ENCODE measurements at places on chromosomes 6 and 20. TPM values are rescaled to one million over a fixed set of nuclear protein-coding genes. Genes with fewer than 3 reads are reported as not detected.

MYLK2 gene
- not detected for total RNA-seq

PRICKLE4 gene
- total RNA-seq = 29.3 TPM

R3HDML gene
- not detected for total RNA-seq

GPR6 gene
- not detected for total RNA-seq

ADGRF1 gene
- not detected for total RNA-seq

TMEM170B gene
- 8.0 TPM for total RNA-seq

TCP11 gene
- 0.96 TPM for total RNA-seq

DNA sequence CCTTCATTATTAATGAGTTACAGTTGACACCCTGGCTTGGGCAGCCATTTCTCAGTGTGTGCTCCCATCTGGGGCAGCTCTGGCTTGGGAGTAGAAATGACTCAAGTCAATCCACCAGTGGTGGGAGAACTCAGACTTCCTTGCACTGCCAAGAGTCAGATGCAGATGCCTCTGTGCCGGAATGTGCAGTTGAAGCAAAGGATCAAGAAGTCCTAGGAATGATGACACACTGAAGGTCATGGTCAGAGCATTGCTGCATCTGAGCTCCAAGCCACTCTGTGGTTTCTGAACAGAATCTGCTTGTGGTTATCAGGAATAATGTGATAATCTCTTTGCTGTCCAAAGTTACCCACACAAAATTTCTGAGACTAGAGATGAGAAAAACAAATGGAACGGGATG lies 19.5 kb upstream of the PAX1 start:
- no peaks in the 10 kb centered on the region for H3K36me3 ChIP-seq
- H3K4me3 ChIP-seq = no peak overlapping the region
- H3K4me1 ChIP-seq = no peaks in the 10 kb centered on the region
- DNase-seq = no peak
- no peak overlapping the region for H3K27ac ChIP-seq
- H3K27me3 ChIP-seq = peaks cover 3% of the 10 kb centered on the region

DNA sequence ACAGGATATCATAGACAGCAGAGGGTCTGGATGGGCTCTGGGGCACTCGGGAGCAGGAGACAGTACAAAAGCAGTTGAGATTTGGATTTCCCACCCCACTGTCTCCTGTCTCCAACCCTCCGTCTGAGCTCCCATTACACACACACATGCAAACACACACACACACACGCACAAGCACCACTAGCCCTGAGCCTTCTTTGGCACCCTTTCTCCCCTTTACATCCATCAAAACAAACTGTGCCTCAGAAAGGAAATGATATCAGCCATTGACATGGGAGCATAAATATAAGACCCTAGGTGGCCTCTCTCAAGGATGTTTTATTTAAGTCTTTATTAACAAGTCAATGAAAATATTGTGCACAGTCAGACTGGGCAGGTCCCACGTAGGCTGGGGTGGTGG lies 17.5 kb downstream of the TTBK1 start:
- no peak overlapping the region for H3K4me3 ChIP-seq
- no peak overlapping the region for H3K27ac ChIP-seq
- H3K36me3 ChIP-seq = no peaks in the 10 kb centered on the region
- DNase-seq = no peak
- H3K4me1 ChIP-seq = no peaks in the 10 kb centered on the region

- no peak for DNase-seq
- no peak overlapping the region for H3K4me3 ChIP-seq
- no peaks in the 10 kb centered on the region for H3K36me3 ChIP-seq
- H3K4me1 ChIP-seq = peaks cover 18% of the 10 kb centered on the region
- no peak overlapping the region for H3K27ac ChIP-seq
- H3K27me3 ChIP-seq = no peaks in the 10 kb centered on the region
These were observed 1.1 kb downstream of the FANCE start for GRCh38 chr6:35453236-35453635.

DNA sequence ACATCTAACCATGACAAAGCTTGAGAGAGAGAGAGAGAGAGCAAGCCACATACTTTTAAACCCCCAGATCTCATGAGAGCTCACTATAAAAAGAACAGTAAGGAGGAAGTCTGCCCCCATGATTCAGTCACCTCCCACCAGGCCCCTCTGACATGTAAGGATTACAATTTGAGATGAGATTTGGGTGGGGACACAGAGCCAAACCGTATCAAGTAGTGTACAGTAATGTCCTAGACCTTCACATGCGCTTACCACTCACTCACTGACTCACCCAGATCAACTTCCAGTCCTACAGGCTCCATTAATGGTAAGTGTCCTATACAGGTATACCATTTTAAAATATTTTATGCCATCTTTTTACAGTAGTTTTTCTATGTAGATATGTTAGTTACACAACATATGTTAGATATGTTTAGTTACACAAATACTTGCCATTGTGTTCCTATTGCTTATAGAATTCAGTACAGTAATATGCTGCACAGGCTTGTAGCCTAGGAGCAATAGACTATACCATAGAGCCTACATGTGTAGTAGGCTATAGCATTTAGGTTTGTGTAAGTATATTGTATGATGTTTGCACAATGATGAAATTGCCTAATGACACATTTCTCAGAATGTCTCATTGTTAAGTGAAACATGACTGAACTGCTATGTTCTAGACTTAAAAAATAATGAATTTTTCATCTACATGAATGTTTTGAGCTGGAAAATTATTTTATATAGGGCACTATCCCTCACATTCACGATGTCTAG lies 11.7 kb downstream of the TSPYL1 start:
- no peaks in the 10 kb centered on the region for H3K27me3 ChIP-seq
- H3K4me3 ChIP-seq = no peak overlapping the region
- H3K4me1 ChIP-seq = no peaks in the 10 kb centered on the region
- DNase-seq = no peak

GRCh38 chr6:170506446-170506845 lies 46.7 kb downstream of the PSMB1 start:
- H3K36me3 ChIP-seq = no peaks in the 10 kb centered on the region
- H3K27ac ChIP-seq = no peak overlapping the region
- H3K4me1 ChIP-seq = no peaks in the 10 kb centered on the region

- H3K4me1 ChIP-seq = peaks cover 10% of the 10 kb centered on the region
- no peaks in the 10 kb centered on the region for H3K36me3 ChIP-seq
- DNase-seq = no peak
- H3K27ac ChIP-seq = peak overlapping the region; percentile 69
- no peak overlapping the region for H3K4me3 ChIP-seq
- peaks cover 21% of the 10 kb centered on the region for H3K27me3 ChIP-seq
These were observed 1.6 kb downstream of the REM1 start for GRCh38 chr20:31476643-31477215.

GRCh38 chr6:55998576-55998975 lies 123.2 kb upstream of the BMP5 start:
- H3K27me3 ChIP-seq = no peaks in the 10 kb centered on the region
- H3K27ac ChIP-seq = no peak overlapping the region
- no peaks in the 10 kb centered on the region for H3K36me3 ChIP-seq
- no peak for DNase-seq

- H3K4me3 ChIP-seq = no peak overlapping the region
- no peaks in the 10 kb centered on the region for H3K36me3 ChIP-seq
- no peak overlapping the region for H3K27ac ChIP-seq
- no peaks in the 10 kb centered on the region for H3K27me3 ChIP-seq
- no peak for DNase-seq
These were observed 9.1 kb downstream of the BPIFB2 start for GRCh38 chr20:33016581-33017109.

DNA sequence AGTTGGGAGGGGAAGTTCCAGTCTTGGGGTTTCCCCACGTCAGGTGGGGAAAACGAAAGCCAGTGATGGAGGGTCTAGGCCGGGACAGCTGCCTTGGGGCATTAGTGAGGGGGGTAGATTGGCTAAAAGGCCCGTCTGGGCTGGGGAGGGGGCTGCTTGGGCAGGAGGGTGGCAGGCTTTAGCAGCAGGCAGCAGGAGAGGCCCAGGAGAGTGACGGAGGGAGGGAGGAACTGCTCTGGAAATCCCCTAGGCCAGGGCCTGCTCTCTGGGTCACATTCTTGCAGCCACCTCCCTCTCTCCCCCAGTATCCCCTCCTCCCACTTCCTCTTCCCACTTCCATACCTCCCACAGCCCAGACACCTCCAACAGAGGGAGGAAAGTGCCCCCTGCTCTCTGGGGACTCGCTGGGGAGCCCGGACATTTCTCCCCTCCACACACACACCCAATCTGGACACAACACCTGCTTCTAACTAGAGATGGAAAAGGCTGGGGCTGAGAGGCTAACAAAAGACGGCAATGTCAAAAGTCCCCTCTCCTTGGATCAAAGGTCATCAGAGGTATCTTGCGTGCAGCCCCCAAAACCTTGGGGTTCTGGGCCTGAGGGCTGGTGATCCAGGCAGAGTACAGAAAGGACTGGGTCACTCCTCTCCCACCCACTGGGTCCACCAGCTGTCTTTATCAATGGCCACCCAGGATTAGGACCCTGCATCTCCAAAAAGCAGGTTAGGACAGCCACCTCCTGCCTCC lies 1.8 kb downstream of the NFKBIE start:
- peak overlapping the region; percentile 81 for H3K4me3 ChIP-seq
- H3K36me3 ChIP-seq = no peaks in the 10 kb centered on the region
- peak overlapping the region; percentile 46 for H3K27ac ChIP-seq
- peak; percentile 33 for DNase-seq
- peaks cover 5% of the 10 kb centered on the region for H3K27me3 ChIP-seq

DNA sequence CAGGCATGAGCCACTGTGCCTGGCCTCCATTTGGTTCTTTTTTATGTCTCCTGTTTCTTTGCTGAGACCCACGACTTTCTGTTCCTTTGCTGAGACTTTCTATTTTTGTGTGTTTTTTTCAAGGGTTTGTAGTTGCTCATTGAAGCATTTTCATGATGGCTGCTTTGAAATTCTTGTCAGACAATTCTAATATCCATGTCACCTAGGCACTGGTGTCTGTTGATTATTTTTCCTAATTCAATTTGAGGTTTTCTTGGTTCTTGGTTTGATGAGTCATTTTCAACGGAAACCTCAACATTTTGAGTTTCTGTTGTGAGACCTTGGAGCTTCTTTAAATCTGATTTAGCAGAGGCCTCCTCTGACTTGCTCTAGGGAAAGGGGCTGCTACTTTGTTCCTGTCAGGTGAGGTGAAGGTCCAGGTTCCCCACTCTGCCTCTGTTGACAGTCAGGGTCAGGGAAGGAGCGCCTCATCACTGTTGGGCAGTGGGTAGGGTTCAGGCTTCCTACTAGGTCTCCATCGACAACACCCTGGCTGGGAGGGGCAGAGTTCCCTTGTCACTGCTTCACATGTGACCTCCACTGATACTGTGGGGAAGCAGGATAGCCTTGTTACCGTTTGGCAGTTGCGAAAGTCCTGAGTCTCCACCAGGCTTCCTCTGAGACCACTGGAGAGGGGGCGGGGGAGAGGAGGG lies 67.2 kb upstream of the RNF24 start:
- no peak overlapping the region for H3K4me3 ChIP-seq
- H3K27me3 ChIP-seq = no peaks in the 10 kb centered on the region
- peak overlapping the region; percentile 58 for H3K27ac ChIP-seq
- DNase-seq = peak; percentile 32
- no peaks in the 10 kb centered on the region for H3K4me1 ChIP-seq

GRCh38 chr20:48844996-48845395 lies 17.2 kb upstream of the PREX1 start:
- H3K27ac ChIP-seq = no peak overlapping the region
- no peaks in the 10 kb centered on the region for H3K27me3 ChIP-seq
- no peaks in the 10 kb centered on the region for H3K36me3 ChIP-seq
- H3K4me3 ChIP-seq = no peak overlapping the region
- no peaks in the 10 kb centered on the region for H3K4me1 ChIP-seq

DNA sequence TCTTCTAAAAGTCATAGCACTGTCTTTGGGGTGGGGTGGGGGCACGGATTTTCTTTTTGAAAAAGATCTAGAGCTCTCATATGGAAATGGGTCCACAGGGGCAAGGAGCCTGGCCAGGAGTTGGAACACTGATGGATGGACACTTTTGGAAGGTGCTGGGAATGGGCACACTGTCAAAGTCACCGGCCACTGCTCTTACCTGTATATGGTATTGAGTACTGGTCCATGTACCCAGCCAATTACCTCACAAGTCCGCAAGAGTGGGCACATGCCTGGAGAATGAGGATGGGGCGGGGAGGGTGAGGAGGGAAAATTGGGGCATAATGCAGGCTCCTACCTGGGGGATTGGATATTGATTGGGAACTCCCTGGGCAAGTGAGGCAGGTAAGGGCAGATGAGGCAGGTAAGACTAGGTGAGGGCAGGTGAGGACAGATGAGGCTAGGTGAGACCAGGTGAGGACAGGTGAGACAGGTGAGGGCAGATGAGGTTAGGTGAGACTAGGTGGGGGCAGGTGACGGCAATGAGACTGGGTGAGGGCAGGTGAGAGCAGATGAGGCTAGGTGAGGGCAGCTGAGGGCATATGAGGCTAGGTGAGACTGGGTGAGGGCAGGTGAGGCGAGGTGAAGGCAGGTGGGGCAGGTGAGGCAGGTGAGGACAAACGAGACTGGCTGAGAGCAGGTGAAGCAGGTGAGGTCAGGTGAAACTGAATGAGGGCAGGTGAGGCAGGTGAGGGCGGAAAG lies 167.9 kb downstream of the NRN1 start:
- no peaks in the 10 kb centered on the region for H3K4me1 ChIP-seq
- DNase-seq = no peak
- H3K4me3 ChIP-seq = no peak overlapping the region

DNA sequence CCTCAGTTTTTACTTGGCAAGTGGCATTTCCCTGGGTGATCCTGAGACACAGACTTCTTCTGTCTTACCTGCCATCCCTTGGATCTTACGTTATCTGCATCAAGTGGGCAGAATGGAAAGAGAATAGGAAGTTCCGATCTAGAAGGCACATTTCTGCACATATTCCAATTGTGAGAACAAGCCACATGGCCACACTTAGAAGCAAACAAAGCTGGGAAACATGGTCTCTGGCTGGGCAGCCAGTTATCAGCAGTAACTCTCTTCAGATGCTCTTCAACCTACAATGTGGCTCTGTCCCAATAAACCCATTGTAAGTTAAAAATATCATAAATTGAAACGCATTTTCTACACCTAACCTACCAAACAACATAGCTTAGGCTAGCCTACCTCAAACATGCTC lies 67.3 kb upstream of the CCN6 start:
- H3K27me3 ChIP-seq = no peaks in the 10 kb centered on the region
- no peak for DNase-seq
- no peaks in the 10 kb centered on the region for H3K4me1 ChIP-seq
- no peaks in the 10 kb centered on the region for H3K36me3 ChIP-seq
- no peak overlapping the region for H3K4me3 ChIP-seq

GRCh38 chr6:33914645-33915044 lies 110.8 kb upstream of the MLN start:
- no peaks in the 10 kb centered on the region for H3K27me3 ChIP-seq
- no peak overlapping the region for H3K27ac ChIP-seq
- no peaks in the 10 kb centered on the region for H3K36me3 ChIP-seq

DNA sequence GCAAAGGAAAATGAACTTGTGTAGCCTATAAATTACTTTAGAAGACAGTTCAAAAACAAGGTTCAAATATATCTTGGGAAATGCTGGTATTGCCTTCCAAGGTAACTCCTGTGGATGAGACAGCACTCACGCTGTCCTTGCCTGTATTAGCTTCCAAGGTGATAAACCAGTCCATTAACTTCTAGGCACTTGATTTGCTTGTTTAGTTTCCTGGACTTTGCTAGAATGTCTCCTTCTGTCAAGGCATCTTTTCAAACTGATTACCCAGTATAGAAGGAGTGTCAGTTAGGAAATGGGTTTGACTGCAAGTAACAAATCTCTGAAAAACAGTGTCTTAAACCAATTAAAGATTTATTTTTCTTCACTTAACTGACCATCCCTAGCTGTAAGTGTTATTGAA lies 103.4 kb upstream of the SLC22A23 start:
- DNase-seq = no peak
- no peaks in the 10 kb centered on the region for H3K27me3 ChIP-seq
- H3K27ac ChIP-seq = no peak overlapping the region
- H3K4me3 ChIP-seq = no peak overlapping the region

GRCh38 chr20:15642676-15643075 lies 930.6 kb downstream of the KIF16B start:
- H3K36me3 ChIP-seq = no peaks in the 10 kb centered on the region
- H3K4me1 ChIP-seq = peaks cover 6% of the 10 kb centered on the region
- H3K4me3 ChIP-seq = no peak overlapping the region
- H3K27ac ChIP-seq = no peak overlapping the region

Measured in transverse colon (tissue), 4 donors.